ENCODE measurements at places on chromosomes 4 and X. TPM values are rescaled to one million over a fixed set of nuclear protein-coding genes. Genes with fewer than 3 reads are reported as not detected.

ENPEP gene
- 3.9 TPM for total RNA-seq

RADX gene
- 14.9 TPM for total RNA-seq

GLRA2 gene
- total RNA-seq: not detected

UGT2B10 gene
- total RNA-seq: not detected

PRKG2 gene
- 4.7 TPM for total RNA-seq

STATH gene
- total RNA-seq: not detected

SRD5A3 gene
- total RNA-seq: 25.6 TPM

DCAF12L2 gene
- 0.34 TPM for total RNA-seq
